ENCODE measurements at places on chromosomes 1 and 21. TPM values are rescaled to one million over a fixed set of nuclear protein-coding genes. Genes with fewer than 3 reads are reported as not detected.

DNA sequence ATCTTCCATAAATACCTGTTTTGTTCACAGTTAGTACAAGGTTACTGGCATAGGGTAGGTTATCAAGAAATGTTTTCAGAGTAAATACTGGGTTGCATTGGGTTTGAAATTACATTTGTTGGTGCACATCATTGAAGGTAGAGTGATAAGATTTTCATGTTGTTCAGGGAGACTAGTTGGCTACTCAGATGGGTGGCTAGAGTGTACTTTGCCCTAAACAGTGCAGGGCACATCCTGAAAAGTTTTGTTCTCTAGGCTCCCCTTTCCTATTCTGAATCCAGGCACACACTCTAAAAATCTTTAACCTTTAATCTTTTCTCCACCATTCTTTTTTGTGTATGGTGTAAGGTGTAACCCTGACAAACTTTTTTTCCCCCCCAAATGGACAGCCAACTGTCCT is 18.0 kb downstream of the POU2F1 start:
- H3K27me3 ChIP-seq, result no peaks in the 10 kb centered on the region
- H3K4me3 ChIP-seq, result no peak overlapping the region
- H3K4me1 ChIP-seq, result peaks cover 11% of the 10 kb centered on the region

DNA sequence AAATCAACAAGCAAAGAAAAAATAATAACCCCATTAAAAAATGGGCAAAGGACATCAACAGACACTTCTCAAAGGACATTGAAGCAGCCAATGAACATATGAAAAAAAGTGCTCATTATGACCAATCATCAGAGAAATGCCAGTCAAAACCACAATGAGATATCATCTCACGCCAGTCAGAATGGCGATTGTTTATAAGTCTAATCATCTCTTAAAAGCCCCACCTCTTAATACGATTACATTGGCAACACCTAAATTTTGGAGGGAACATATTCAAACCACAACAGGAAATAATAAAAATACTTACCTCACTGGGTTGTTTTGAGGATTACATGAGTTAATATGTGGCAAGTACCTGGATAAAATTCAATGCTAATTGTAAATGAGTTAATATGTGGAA is 57.1 kb upstream of the PLPPR4 start:
- DNase-seq, result no peak
- H3K36me3 ChIP-seq, result no peaks in the 10 kb centered on the region
- H3K27me3 ChIP-seq, result no peaks in the 10 kb centered on the region
- H3K4me3 ChIP-seq, result no peak overlapping the region
- no peak overlapping the region for H3K27ac ChIP-seq
- H3K4me1 ChIP-seq, result no peaks in the 10 kb centered on the region

GRCh38 chr1:75587692-75588091 is 23.2 kb downstream of the SLC44A5 start:
- H3K27ac ChIP-seq, result no peak overlapping the region
- H3K36me3 ChIP-seq, result no peaks in the 10 kb centered on the region
- H3K4me1 ChIP-seq, result no peaks in the 10 kb centered on the region
- DNase-seq, result no peak

- peaks cover 9% of the 10 kb centered on the region for H3K27me3 ChIP-seq
- no peak overlapping the region for H3K27ac ChIP-seq
- H3K4me1 ChIP-seq, result no peaks in the 10 kb centered on the region
Observed at GRCh38 chr1:30232288-30232899, 491.0 kb downstream of the MATN1 start.

GRCh38 chr1:162303004-162303344 is 73.7 kb downstream of the SPATA46 start:
- no peak overlapping the region for H3K4me3 ChIP-seq
- no peak overlapping the region for H3K27ac ChIP-seq
- H3K36me3 ChIP-seq, result no peaks in the 10 kb centered on the region
- no peaks in the 10 kb centered on the region for H3K4me1 ChIP-seq

GRCh38 chr1:7899741-7900140 is 40.9 kb downstream of the TNFRSF9 start:
- no peaks in the 10 kb centered on the region for H3K27me3 ChIP-seq
- no peaks in the 10 kb centered on the region for H3K36me3 ChIP-seq
- peaks cover 14% of the 10 kb centered on the region for H3K4me1 ChIP-seq
- no peak for DNase-seq
- no peak overlapping the region for H3K27ac ChIP-seq

DNA sequence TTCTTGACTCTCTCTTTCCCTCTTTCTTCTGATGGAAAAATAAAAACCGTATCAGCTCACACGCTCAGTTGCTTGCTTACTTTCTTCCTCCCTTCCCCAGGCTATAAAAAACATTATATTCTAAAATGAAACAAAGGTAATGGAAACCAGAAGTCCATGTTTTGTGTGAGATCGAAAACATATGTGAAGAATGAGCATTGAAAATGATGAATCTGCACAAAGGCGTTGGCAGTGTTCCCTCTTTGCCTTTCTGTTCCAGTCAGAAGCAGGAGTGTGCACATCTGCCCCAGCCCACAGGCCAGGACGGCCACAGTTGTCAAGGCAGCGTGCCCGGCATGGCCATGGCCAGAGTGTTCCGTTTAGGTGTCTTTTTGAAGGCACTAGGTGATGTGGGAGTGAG is 185.3 kb upstream of the USP24 start:
- no peaks in the 10 kb centered on the region for H3K36me3 ChIP-seq
- no peak overlapping the region for H3K27ac ChIP-seq
- peaks cover 23% of the 10 kb centered on the region for H3K27me3 ChIP-seq
- H3K4me3 ChIP-seq, result no peak overlapping the region
- H3K4me1 ChIP-seq, result no peaks in the 10 kb centered on the region
- no peak for DNase-seq

- DNase-seq, result no peak
- no peak overlapping the region for H3K4me3 ChIP-seq
- H3K27me3 ChIP-seq, result peaks cover 42% of the 10 kb centered on the region
- H3K36me3 ChIP-seq, result no peaks in the 10 kb centered on the region
Observed at GRCh38 chr1:117674521-117675400, 68.9 kb downstream of the TENT5C start.

GRCh38 chr1:11924334-11925195 is 1.7 kb downstream of the KIAA2013 start:
- peaks cover 15% of the 10 kb centered on the region for H3K36me3 ChIP-seq
- H3K4me1 ChIP-seq, result peaks cover 32% of the 10 kb centered on the region
- H3K27me3 ChIP-seq, result no peaks in the 10 kb centered on the region
- H3K27ac ChIP-seq, result peak overlapping the region; percentile 82
- H3K4me3 ChIP-seq, result peak overlapping the region; percentile 91

GRCh38 chr1:47906009-47906432 is 91.2 kb downstream of the TRABD2B start:
- H3K4me3 ChIP-seq, result no peak overlapping the region
- H3K36me3 ChIP-seq, result no peaks in the 10 kb centered on the region
- H3K27me3 ChIP-seq, result peaks cover 4% of the 10 kb centered on the region
- no peak overlapping the region for H3K27ac ChIP-seq

- peak within 1 kb of the TSS; percentile 25 for H3K27ac ChIP-seq
- peak; percentile 76 for DNase-seq
- no peaks in the 10 kb centered on the region for H3K36me3 ChIP-seq
- H3K4me3 ChIP-seq, result peak within 1 kb of the TSS; percentile 78
Observed at GRCh38 chr1:226870401-226871279, at the start of gene PSEN2. TSS of gene PSEN2 (plus strand) at chr1:226870616. CDS start at chr1:226881908, 11,292 bp downstream.

Gene LY9
- total RNA-seq, result 29.0 TPM
